ENCODE measurements at places on chromosomes 3 and 15.

GRCh38 chr3:52439426-52440248, 5.3 kb downstream of the SEMA3G start:
- DNase-seq: no peak

GRCh38 chr3:176663837-176664831, 533.1 kb downstream of the TBL1XR1 start:
- DNase-seq: no peak

GRCh38 chr3:71451060-71451459, 132.5 kb downstream of the FOXP1 start:
- DNase-seq: no peak

- DNase-seq: peak; percentile 48
Observed at GRCh38 chr15:64355348-64355943, 527 bp downstream of the CSNK1G1 start.

DNA sequence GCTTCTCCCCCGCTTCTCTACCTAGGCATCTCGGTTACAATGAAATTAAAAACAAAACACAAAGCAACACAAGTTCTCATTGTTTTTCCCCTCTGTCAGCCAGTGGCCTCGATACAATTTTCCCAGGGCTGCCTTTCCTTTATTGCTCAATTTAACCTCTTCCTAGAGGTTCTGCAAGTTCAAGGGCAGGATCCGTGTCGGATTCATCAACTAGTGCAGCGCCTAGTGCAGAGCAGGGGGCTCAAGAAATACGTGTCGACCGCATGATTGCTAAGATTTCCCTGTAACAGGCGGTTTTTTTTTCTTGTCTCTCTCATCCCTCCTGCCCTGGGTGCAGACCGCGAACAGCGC, 1.4 kb upstream of the BHLHE40 start:
- DNase-seq: peak; percentile 67

DNA sequence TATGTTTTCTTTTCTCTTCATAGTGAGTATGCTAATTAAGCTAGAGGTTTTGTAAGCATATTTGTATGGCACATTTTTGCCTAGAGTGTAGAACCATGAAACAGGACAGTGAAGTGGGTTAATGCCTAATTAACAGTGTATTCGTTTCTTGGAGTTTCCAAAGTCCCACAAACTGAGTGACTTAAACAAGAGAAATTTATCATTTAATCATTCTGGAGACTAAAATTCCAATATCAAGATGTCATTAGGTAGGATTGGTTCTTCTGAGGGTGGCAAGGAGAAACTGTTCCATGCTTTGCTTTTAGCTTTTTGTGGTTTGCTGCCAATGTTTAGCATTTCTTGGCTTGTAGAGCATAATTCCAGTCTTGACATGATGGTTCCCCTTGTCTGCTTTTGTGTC, 734.2 kb downstream of the NAALADL2 start:
- no peak for DNase-seq

- DNase-seq: no peak
Observed at GRCh38 chr3:47652142-47652541, 73.5 kb upstream of the CSPG5 start.

GRCh38 chr15:98746375-98747155, 98.2 kb downstream of the IGF1R start:
- no peak for DNase-seq

DNA sequence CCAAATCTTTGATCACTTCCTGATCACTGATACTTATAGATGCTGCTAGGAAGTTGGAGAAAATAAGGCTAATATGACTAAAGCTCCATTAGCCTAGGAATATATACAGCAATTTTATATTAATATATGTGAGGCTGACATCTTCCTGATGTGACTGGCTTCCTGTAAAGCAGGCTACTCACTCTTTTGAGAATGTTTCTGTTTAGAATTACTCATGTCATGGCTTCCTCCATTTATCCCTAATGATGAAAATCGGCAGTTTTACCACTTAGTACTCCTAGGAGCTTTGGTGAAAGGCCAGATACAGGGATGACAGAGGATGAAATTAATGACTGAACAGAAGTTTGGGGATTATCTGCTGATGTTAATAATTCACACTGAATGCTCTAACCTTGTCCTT, 3.9 kb upstream of the MAP1A start:
- DNase-seq: no peak
